ENCODE measurements at places on chromosomes 7 and 10. TPM values are rescaled to one million over a fixed set of nuclear protein-coding genes. Genes with fewer than 3 reads are reported as not detected.

The INSIG1 gene
- 31.3 TPM for total RNA-seq

The VWDE gene
- total RNA-seq: under 0.01 TPM

The DGKI gene
- 0.65 TPM for total RNA-seq

The SCIN gene
- 0.13 TPM for total RNA-seq

The NPSR1 gene
- not detected for total RNA-seq

The TNS3 gene
- 47.3 TPM for total RNA-seq

The JAZF1 gene
- total RNA-seq: 2.9 TPM

Data from bladder microvascular endothelial cell (primary cell).